HFFc6 (cell line): ENCODE measurements at places on chromosomes 12 and 14.
A peak's percentile ranks its signal among the peaks of the same experiment; 100 is the strongest.

GRCh38 chr14:28773861-28774691 lies 7.5 kb downstream of the FOXG1 start:
- peaks cover 49% of the 10 kb centered on the region for H3K27me3 ChIP-seq
- no peak for DNase-seq
- H3K27ac ChIP-seq = no peak overlapping the region
- H3K36me3 ChIP-seq = 0 out of 2 replicates have a peak, but pooled peaks cover 9% of the 10 kb centered on the region
- peaks cover 19% of the 10 kb centered on the region for H3K4me1 ChIP-seq

- peaks cover 2% of the 10 kb centered on the region; the same call in 1 of the 2 replicates for H3K27me3 ChIP-seq
- peaks cover 6% of the 10 kb centered on the region; the same call in 1 of the 2 replicates for H3K4me1 ChIP-seq
- DNase-seq = peak; percentile 9
- H3K36me3 ChIP-seq = no peaks in the 10 kb centered on the region
- no peak overlapping the region for H3K4me3 ChIP-seq
- H3K27ac ChIP-seq = no peak overlapping the region
Measured at GRCh38 chr12:85804663-85805062, 31.5 kb downstream of the RASSF9 start.

GRCh38 chr14:64727551-64728071 lies 23.4 kb downstream of the PLEKHG3 start:
- no peak for DNase-seq
- H3K36me3 ChIP-seq = no peaks in the 10 kb centered on the region
- peaks cover 25% of the 10 kb centered on the region for H3K4me1 ChIP-seq
- no peak overlapping the region for H3K27ac ChIP-seq

DNA sequence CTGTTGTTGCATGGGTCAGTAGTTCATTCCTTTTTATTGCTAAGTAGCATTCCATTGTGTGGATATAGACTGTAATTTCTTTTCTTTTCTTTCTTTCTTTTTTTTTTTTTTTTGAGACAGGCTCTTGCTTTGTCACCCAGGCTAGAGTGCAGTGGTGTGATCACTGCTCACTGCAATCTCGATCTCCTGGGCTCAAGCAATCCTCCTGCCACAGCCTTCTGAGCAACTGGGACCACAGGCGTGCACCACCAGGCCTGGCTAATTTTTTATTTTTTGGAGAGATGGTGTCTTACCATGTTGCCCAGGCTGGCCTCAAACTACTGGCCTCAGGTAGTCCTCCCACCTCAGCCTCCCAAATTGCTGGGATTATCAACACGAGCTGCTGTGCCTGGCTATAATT lies 5.2 kb downstream of the ATP6V0A2 start:
- no peak overlapping the region; the same call in 1 of the 2 replicates for H3K27ac ChIP-seq
- peaks cover 26% of the 10 kb centered on the region for H3K4me1 ChIP-seq
- DNase-seq = no peak
- peaks cover 7% of the 10 kb centered on the region for H3K27me3 ChIP-seq
- H3K4me3 ChIP-seq = no peak overlapping the region

- no peaks in the 10 kb centered on the region for H3K36me3 ChIP-seq
- H3K4me3 ChIP-seq = no peak overlapping the region
- no peak overlapping the region for H3K27ac ChIP-seq
- H3K27me3 ChIP-seq = no peaks in the 10 kb centered on the region
- H3K4me1 ChIP-seq = peaks cover 35% of the 10 kb centered on the region
Measured at GRCh38 chr14:66641861-66642635, 134.1 kb downstream of the GPHN start.

GRCh38 chr12:122743895-122744525 lies 8.6 kb upstream of the DENR start:
- H3K4me3 ChIP-seq = no peak overlapping the region
- no peaks in the 10 kb centered on the region for H3K36me3 ChIP-seq
- no peaks in the 10 kb centered on the region for H3K4me1 ChIP-seq
- no peak for DNase-seq
